Endothelial cell of umbilical vein (primary cell): ENCODE measurements at places on chromosomes 7 and 10. TPM values are rescaled to one million over a fixed set of nuclear protein-coding genes. Genes with fewer than 3 reads are reported as not detected.

DNA sequence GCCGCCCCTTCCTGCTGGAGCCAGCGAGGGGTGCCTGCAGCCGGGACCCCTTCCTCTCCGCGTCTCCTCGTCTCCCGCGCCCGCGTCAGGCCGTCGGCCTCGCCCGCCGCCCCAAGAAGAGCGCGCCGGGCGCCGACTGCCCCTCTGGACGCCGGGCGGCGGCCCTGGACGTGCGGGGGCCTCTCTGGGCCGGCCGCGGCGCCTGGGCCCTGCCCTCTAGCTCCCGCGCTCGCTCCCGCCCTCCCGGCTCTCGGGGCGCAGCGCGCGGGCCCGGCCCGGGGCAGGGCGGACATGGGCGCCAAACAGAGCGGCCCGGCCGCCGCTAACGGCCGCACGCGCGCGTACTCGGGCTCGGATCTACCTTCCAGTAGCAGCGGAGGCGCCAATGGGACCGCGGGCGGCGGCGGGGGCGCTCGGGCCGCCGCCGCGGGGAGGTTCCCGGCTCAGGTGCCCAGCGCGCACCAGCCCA is 704 bp downstream of the ZNRF2 start:
- DNase-seq = no peak

GRCh38 chr7:131124001-131124629 is 203.6 kb upstream of the MKLN1 start:
- no peak for DNase-seq

PAX4 gene
- polyA plus RNA-seq = not detected in 2 replicates

- DNase-seq = no peak
These were observed 409.2 kb downstream of the DNAJB6 start for GRCh38 chr7:157745721-157746709.

- no peak for DNase-seq
These were observed 739.0 kb upstream of the GALNT17 start for GRCh38 chr7:70392877-70393435.

MACROH2A2 gene
- polyA plus RNA-seq = 0.08 TPM in 1 of 2 replicates, not detected in the other

- DNase-seq = no peak
These were observed 11.3 kb upstream of the PHYH start for GRCh38 chr10:13311177-13311575.

BMPER gene
- polyA plus RNA-seq = 0.10 TPM in 2 replicates

MYH16 gene
- polyA plus RNA-seq = 0.01 and 0.03 TPM in 2 replicates

DNA sequence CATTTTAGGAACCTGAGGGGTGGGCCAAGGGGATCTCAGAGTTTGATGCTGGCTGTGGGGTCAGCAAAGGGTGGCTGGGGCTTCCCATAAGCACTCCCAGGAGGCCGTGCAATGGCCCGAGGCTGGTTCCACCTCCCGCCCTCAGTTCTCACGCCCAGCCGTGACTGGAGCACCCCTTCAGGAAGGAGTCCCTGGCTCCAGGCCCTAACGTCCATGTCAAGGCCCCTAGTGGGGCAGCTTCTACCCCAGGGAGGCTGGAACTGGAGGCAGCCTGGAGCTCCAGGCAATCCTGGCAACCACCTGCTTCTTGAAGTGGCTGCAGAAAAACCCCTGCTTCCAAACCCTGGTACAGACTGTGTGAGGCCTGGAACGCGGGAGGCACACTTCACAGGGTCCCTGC is 165.5 kb downstream of the DIP2C start:
- DNase-seq = no peak

DNA sequence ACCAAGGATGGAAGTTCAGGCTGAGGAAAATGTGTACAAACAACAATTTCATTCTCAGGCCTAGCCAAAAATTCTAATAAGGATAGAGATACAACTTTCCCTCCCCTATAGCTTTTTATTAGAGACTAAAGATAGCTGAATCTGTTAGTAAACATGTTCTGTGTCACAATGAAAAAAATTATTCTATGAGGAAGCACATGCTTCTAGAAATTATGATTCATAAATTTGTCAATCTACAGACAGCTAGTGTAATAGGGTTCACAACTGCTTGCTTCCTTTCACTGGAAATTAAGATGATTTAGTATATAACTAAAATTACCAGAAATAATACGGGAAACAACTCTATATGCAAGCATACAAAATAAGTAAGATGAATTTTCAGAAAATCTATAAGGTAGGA is 56.6 kb downstream of the CCDC3 start:
- DNase-seq = no peak

DNA sequence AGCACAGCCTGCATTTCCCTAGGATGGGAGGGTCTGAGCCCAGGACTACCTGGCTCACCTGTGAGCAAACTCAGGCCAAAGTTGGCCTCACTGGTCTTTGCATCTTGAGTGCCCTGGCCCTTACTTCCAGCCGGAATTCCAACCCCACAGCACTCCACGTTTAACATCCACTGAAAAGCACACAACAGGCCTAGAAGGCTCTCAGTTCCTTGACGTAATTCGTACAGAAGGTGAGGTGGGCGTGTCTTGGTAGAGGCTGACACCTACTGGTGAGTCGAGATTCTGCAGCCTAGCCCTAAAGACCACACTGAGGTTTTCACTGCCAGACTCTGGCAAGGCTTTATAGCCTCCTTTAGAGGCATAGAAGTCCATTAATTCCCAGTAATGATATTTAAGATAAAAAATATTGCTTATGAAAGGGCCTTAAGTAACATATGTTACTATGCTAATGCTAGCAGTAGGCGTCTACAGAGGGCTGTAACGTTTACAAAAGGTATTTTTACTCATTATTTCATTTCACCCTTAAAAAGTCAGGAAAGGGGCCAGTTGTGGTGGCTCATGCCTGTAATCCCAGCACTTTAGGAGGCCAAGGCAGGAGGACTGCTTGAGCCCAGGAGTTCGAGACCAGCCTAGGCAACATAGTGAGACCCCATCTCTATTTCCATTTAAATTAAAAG is 95.8 kb downstream of the HIP1 start:
- peak; percentile 56 for DNase-seq

GRCh38 chr7:136163340-136163801 is 186.2 kb upstream of the MTPN start:
- DNase-seq = no peak
